ENCODE measurements at places on chromosomes 6 and 20.

- DNase-seq = no peak
Observed at GRCh38 chr6:149079456-149079855, 238.1 kb upstream of the TAB2 start.

DNA sequence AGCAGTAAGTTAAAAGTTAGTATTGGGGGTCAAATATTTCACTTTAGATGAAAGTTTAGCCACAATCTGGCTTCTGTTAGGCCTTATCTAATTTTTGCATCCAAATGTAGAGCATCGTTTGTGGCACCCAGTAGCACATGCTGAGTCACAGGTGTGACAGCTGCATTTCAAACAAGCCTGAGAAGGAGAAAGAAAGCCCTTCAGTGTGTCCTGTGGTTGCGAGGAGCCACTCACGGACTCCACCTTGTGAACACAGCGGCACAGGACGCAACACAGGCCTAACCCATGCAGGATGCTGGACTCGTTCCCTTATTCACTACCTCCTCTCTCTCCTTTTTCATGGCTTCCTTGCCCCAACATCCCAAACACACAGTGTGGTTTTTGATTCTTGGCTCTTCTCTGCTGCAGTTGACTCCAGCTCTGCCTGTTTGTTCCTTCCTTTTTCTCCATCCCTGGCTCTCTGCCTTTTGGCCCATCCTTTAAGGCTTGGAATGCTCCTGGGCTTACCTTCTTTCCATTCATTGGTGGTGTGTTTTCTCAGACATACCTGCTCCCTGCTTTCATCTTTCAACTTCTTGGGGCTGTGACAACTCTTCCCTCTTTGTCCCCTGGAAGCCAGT, 124.2 kb downstream of the SLC16A10 start:
- no peak for DNase-seq

GRCh38 chr20:56716806-56717205, 87.7 kb downstream of the TFAP2C start:
- no peak for DNase-seq

GRCh38 chr20:15061061-15061430, 723.6 kb upstream of the FLRT3 start:
- DNase-seq = no peak

DNA sequence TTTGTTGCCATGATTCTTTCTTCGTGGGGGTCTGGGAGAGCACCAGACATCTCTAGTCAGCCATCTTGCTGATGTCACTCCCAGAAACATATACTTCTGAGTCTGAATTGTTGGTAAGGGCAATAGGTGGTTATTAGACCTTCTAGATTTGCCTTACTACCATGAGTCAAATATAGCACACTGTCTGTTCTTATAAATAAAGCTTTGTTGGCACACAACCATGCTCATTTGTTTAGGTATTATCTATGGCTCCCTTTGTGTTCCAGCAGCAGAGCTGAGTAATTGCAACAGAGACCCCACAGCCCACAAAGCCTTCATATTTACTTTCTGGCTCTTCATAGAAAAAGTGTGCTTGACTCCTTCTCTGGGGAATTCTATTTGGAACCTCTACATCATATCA, 62.9 kb downstream of the CDH26 start:
- no peak for DNase-seq

- DNase-seq = no peak
Observed at GRCh38 chr6:42777126-42777822, 4.6 kb upstream of the BICRAL start.

GRCh38 chr6:84524636-84525035, 239.8 kb downstream of the TBX18 start:
- no peak for DNase-seq

DNA sequence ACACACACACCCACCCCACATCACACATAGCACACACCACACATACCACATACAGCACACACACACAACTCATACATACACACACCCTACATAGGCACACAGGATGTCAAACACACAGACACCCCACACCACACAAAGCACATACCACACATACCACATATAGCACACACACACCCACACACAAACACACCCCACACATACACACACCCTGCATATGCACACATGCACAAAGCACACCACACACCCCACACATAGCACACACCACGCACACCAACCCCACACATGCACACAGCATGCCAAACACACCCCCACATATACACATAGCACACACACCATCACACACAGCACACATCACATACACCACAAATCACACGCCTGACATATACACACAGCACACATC, 79.1 kb downstream of the RAMACL start:
- DNase-seq = no peak

- DNase-seq = no peak
Observed at GRCh38 chr6:39037082-39037508, 11.5 kb upstream of the GLP1R start.

DNA sequence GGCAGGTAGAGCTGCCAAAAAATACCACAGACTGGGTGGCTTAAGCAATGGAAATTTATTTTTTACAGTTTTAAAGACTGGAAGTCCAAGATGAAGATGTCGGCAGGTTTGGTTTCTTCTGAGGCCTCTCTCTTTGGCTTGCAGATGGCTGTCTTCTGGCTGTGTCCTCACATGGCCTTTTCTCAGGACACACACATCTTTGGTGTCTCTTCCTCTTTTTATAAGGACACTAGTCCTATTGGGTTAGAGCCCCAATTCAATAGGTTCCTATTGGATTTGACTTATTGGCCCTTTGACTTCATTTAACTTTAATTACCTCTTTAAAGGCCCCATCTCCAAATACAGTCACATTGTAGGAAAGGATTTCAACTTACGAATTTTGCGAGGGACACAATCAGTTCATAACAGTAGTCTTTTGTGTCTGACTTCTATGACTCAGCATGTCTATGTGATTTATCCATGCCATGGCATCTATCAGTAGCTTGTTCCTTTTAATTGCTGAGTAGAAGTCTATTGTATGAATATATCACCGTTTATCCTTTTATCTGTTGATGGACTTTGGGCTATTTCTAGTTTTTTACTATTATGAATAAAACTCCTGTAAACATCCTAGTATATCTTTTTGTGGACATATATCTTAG, 11.0 kb upstream of the TCP11 start:
- DNase-seq = no peak

DNA sequence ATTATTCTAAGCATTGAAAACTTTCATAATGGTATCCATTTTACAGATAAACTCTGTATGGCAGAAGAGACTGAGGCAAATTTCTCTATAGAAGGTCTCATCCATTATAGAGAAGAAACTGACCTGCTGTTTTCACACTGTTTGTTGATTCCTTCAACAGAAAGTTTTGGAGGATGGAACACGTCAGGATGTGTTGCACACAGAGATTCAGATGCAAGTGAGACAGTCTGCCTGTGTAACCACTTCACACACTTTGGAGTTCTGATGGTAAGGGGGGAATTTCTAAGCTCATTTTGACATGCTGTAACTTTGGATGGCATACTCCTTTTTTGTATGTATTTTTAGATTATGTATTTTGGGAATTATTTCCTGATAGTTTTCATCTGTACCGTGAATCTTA, 109.3 kb downstream of the ADGRG6 start:
- no peak for DNase-seq

- DNase-seq = no peak
Observed at GRCh38 chr6:108732091-108732870, 115.9 kb upstream of the ARMC2 start.

- DNase-seq = no peak
Observed at GRCh38 chr20:36259177-36260061, 23.1 kb downstream of the AAR2 start.

DNA sequence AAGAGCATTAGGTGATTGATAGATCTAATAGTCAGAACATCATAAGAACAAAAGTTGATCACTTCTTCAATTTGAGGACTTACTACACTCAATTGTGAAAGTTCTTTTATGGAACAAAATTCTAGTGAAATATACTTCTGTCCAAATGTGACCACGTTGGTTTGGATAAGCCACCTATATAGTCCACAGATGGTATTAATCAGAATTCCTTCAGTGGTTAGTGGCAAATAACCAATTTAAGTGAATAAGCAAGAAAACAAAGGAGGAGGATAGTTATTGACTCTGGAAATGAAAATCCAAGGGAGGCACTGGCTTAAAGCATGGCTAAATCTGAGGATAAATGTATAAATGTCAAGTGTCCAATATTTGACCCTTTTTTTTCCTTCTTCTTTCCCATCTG, 268.5 kb upstream of the MARCKS start:
- DNase-seq = no peak

DNA sequence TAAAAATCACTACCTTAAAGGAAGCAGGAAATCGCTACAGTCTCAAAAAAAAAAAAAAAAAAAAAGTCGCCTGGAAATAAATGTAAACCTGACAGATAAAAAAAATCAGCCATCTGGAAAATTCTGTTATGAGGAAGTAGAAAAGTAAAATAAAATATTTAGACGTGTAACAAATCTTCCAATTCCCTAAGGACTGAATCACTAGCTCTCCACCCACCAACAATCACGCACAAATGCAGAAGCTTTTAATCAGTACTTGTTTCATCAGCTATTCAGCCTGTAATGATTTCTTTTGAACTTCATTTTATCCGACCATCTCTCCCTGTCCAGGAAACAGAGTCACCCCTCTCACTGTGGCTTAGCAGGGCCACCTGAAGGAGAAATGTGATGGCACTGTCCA, 59.0 kb downstream of the SLC23A2 start:
- DNase-seq = no peak

DNA sequence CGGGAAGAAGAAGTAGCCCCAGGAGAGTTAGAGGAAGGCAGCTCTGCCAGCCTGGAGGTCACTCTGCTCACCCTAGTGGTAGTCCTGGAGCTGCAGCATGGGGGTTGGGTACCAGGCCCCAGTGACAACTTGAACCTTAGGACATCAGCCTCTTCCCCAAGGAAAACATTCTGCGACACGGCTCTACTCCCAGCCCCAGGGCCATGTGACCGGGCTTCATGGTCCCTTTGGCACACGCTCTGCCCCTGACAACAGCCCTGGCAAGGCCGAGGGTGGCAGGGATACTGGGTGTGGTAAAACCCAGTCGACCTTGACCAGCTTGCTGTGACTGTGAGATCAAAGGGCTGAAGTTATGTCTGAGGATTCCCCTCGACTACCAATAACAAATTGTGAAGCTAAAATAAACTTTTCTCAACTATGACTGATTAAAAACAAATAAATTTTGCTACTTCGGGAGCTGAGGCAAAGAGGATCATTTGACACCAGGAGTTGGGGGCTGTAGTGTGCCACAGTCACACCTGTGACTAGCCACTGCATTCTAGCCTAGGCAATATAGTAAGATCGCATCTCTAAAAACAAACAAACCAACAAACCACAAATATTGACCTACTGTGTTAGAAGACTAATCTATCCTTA, 24.4 kb upstream of the ARID1B start:
- DNase-seq = no peak

DNA sequence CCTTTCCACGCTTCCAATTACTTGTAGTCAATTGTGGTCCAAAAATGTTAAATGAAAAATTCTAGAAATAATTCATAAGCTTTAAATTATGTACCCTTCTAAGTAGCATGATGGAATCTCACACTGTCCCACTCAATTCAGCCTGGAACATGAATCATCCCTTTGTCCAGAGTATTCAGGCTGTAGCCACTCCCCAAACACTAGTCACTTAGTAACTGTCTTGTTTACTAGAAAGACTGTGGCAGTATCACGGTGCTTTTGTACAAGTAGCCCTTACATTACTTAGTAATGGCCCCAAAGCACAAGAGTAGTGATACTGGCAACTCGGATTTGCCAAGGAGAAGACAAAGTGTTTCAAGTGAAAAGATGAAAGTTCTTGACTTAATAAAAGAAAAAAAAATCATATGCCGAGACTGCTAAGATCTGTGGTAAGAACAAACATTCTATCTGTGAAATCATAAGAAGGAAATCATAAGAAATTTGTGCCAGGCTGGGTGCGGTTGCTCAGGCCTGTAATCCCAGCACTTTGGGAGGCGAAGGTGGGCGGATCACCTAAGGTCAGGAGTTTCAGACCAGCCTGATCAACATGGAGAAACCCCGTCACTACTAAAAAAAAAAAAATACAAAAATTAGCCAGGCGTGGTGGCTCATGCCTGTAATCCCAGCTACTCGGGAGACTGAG, 168.5 kb upstream of the SIM1 start:
- no peak for DNase-seq

DNA sequence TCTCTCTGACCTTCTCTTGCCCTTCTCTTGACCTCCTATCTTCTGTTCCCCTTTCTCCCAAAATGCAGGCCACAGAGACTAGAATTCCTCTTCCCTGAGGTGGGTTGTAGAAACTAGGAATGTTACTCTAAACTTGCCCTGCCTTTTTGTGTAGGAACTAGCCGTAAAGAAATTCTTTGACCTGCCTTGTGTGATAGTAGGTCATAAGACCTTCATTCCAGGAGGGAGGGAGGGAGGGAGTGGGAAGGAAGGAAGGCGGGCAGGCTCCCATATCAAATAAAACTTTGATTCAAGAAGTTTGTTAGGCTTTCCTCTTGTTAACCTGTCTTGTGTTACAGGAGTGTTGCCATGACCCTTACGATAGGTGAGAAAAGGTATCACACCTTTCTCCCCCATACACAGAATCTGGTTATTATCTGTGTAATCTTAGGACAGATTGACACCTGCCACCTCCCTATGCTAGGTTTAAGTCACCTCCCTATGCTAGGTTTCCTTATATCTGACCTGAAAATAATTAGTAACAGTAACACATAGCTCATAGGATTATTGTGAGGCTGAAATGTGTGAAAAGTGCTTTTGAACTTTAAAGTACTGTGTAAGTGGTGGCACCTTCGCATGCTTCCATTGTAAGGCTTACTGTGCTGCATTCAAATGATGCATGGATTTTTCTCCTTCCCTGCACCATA, 32.6 kb upstream of the FUCA2 start:
- no peak for DNase-seq

DNA sequence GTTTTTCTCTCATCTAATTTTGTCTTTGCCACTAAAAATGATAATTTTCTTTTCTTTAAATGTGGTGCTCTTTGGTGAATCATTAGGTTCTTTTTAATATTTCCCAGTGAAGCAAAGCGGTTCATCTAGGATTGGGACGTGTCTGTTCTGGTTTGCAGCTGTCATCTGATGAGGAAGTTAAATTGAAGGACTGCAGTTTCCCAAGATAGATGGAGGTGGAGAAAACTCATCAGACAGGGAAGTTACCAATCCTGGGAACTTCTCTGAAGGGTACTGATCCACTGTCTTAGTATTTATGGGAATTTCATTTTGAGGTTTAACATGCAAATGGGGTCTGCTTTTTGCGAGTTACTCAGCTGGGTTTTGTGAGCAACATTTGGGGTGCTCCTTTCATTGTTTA, 2.4 kb upstream of the AARS2 start:
- DNase-seq = no peak

Measured in stimulated activated CD4-positive, alpha-beta T cell treated with anti-CD3 and anti-CD28 coated beads, Interleukin-4, amount 100 ng/mL, for 24 hours (primary cell).